ENCODE measurements at places on chromosomes 1 and 21. TPM values are rescaled to one million over a fixed set of nuclear protein-coding genes. Genes with fewer than 3 reads are reported as not detected.

DNA sequence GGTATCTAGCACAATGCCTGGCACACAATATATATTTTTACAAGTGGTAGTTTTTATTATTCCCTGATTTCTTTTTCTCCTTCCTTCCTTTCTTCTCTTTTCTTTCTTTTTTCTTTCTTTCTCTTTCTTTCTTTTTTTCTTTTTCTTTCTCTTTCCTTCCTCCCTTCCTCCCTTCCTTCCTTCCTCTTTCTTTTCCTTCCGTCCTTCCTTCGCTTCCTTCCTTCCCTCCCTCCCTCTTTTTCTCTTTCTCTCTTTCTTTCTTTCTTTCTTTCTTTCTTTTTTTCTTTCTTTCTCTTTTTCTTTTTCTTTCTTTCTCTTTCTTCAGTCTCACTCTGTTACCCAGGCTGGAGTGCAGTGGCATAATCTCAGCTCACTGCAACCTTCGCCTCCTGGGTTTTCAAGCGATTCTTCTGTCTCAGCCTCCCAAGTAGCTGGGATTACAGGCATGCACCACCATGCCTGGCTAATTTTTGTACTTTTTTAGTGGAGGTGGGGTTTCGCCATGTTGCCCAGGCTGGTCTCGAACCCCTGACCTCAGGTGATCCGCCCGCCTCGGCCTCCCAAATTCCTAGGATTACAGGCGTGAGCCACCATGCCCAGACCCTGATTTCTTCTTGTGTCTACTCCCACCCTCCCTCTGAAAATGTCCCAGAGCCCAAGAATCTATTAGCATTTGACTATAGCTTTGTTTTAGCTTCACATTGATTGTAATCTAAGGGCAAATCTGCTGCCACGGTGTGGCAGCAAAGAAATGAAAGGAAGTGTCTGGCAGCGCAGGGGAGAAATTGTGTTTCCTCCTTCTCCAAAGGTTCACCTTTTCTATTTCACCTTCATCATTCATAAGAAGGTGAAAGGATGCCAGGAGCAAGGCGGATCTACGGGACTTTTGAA, 19.9 kb upstream of the ABCB10 start:
- H3K36me3 ChIP-seq, result no peaks in the 10 kb centered on the region
- H3K4me3 ChIP-seq, result no peak overlapping the region
- peaks cover 3% of the 10 kb centered on the region for H3K4me1 ChIP-seq
- H3K27me3 ChIP-seq, result peaks cover 5% of the 10 kb centered on the region
- no peak for DNase-seq
- no peak overlapping the region for H3K27ac ChIP-seq

- H3K4me3 ChIP-seq, result no peak overlapping the region
- no peak for DNase-seq
- H3K36me3 ChIP-seq, result no peaks in the 10 kb centered on the region
Observed at GRCh38 chr1:227073786-227074185, 133.7 kb downstream of the COQ8A start.

- no peaks in the 10 kb centered on the region for H3K4me1 ChIP-seq
- H3K27me3 ChIP-seq, result no peaks in the 10 kb centered on the region
- H3K36me3 ChIP-seq, result no peaks in the 10 kb centered on the region
- DNase-seq, result no peak
- H3K4me3 ChIP-seq, result no peak overlapping the region
Observed at GRCh38 chr1:104406728-104407127, 657.0 kb downstream of the AMY1C start.

GRCh38 chr1:155529109-155529508, 33.5 kb downstream of the ASH1L start:
- peaks cover 10% of the 10 kb centered on the region for H3K36me3 ChIP-seq
- DNase-seq, result no peak
- no peak overlapping the region for H3K4me3 ChIP-seq
- H3K27ac ChIP-seq, result no peak overlapping the region
- H3K27me3 ChIP-seq, result no peaks in the 10 kb centered on the region

GRCh38 chr1:30403726-30404125, 319.7 kb downstream of the MATN1 start:
- no peaks in the 10 kb centered on the region for H3K4me1 ChIP-seq
- H3K4me3 ChIP-seq, result no peak overlapping the region
- DNase-seq, result no peak
- H3K27ac ChIP-seq, result no peak overlapping the region

DNA sequence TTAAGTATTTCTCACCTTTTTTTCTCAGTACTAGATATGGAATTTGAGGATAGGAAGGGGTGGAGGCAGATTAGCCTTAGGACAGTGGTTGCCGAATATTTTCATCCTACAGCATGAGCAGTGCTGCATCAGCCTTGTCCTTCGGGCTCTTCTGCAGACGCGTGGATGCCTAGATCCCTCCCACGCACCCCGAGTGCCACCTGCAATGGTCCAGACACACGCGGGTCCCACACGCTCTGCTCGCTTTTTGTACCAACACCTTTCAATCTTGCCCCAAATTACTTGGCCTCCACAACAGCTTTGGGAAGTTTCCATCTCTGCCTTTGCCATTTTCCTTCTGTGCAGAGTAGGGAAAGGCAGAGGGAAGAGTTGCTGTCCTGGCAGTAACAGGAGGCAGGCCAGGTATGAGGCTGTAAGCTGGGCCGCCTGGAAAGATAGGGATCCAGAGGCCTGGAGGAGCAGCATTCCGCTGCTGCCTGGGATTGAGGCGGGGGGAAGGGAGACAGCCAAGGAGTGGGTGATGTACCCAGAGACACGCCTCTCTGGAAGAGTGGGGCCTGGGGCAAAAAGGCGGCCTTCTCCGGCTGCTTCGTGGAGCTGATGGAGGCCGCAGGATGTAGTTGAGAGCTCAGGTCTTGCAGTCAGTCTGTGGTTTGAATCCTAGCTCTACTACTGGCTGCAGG, 467.7 kb downstream of the KIF26B start:
- H3K27ac ChIP-seq, result no peak overlapping the region
- H3K36me3 ChIP-seq, result peaks cover 1% of the 10 kb centered on the region
- H3K4me3 ChIP-seq, result no peak overlapping the region
- DNase-seq, result no peak
- peaks cover 6% of the 10 kb centered on the region for H3K27me3 ChIP-seq
- H3K4me1 ChIP-seq, result no peaks in the 10 kb centered on the region

GRCh38 chr1:244413736-244414135, 38.0 kb downstream of the ADSS2 start:
- peaks cover 4% of the 10 kb centered on the region for H3K4me1 ChIP-seq
- H3K27me3 ChIP-seq, result no peaks in the 10 kb centered on the region
- H3K4me3 ChIP-seq, result no peak overlapping the region
- H3K36me3 ChIP-seq, result peaks cover 74% of the 10 kb centered on the region
- DNase-seq, result no peak

DNA sequence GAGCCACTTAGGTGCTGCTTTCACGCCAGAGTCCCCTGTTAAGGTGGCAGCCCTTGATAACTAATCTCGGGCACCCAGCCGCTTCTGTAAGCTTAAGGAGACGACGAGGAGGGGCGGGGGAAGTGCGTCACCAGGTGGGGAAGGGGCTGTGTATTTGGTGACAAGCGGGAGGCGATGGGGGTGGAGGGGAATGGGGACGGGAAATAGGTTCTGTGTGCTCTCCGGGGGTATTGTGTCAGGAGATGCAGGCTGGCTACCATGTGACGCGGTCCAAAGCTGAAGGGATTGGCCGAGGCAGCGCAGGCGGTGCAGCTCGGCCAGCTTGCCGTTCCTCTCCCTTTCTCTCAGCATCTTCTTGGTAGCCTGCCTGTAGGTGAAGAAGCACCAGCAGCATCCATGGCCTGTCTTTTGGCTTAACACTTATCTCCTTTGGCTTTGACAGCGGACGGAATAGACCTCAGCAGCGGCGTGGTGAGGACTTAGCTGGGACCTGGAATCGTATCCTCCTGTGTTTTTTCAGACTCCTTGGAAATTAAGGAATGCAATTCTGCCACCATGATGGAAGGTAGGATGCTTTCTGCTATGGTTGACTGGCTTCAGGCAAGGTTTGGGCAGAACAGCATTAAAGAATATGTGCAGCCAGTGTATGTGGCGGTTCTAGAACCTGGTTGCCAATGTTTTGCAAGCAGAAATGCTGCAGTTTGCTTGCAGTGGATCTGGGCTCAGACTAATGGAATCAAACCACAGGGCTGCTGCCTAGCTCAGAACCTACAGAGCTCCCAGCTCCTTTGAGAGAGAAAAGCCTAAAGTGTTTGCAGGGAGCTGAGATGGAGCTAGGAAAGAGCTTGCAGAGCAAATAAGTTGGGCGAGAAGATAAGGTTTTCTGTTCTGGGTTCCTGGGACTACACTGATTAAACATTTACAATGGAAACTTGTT, at the start of gene SGIP1:
Gene SGIP1, plus strand, starts transcription at position 350 of the 937 bp plus-strand sequence. Its CDS starts 206 bp downstream, at position 556.
- peak within 1 kb of the TSS; percentile 78 for H3K4me3 ChIP-seq
- peak; percentile 40 for DNase-seq
- H3K27me3 ChIP-seq, result peaks cover 30% of the 10 kb centered on the region
- H3K27ac ChIP-seq, result no peak within 1 kb of the TSS

- DNase-seq, result no peak
- no peak overlapping the region for H3K27ac ChIP-seq
- no peaks in the 10 kb centered on the region for H3K4me1 ChIP-seq
- no peak overlapping the region for H3K4me3 ChIP-seq
- H3K36me3 ChIP-seq, result no peaks in the 10 kb centered on the region
Observed at GRCh38 chr1:55352811-55353180, 137.6 kb upstream of the USP24 start.

DNA sequence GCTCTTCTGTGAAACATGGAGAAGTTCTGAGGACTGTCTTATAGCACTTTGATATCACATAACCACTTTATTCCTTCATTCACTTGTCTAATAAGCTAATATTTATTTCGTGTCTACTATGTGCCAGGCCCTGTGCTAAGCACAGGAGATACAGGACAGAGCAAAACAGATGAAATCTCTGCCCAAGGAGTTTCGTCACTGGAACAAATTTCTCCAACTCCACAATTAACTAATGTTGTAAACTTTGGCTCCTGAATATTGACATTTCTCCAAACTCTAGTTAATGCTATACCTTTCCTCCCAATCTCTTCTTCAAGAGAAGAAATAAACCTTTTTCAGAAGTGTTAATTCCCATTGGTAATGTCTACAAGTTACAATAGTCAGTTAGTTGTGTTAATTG, 24.8 kb upstream of the OR10J5 start:
- no peak for DNase-seq
- H3K4me3 ChIP-seq, result no peak overlapping the region
- no peaks in the 10 kb centered on the region for H3K36me3 ChIP-seq

Gene TLR5
- total RNA-seq, result 0.93 TPM

Gene HSF2BP
- total RNA-seq, result 2.1 TPM

Gene SUSD4
- total RNA-seq, result 1.8 TPM

Gene NEK2
- total RNA-seq, result 60.8 TPM

Gene RGS18
- not detected for total RNA-seq

Gene ZC3H11A
- total RNA-seq, result 78.4 TPM

Gene CEP104
- 27.3 TPM for total RNA-seq
